CD4-positive, alpha-beta T cell (primary cell): ENCODE measurements at places on chromosomes 7 and 10. TPM values are rescaled to one million over a fixed set of nuclear protein-coding genes. Genes with fewer than 3 reads are reported as not detected.

DNA sequence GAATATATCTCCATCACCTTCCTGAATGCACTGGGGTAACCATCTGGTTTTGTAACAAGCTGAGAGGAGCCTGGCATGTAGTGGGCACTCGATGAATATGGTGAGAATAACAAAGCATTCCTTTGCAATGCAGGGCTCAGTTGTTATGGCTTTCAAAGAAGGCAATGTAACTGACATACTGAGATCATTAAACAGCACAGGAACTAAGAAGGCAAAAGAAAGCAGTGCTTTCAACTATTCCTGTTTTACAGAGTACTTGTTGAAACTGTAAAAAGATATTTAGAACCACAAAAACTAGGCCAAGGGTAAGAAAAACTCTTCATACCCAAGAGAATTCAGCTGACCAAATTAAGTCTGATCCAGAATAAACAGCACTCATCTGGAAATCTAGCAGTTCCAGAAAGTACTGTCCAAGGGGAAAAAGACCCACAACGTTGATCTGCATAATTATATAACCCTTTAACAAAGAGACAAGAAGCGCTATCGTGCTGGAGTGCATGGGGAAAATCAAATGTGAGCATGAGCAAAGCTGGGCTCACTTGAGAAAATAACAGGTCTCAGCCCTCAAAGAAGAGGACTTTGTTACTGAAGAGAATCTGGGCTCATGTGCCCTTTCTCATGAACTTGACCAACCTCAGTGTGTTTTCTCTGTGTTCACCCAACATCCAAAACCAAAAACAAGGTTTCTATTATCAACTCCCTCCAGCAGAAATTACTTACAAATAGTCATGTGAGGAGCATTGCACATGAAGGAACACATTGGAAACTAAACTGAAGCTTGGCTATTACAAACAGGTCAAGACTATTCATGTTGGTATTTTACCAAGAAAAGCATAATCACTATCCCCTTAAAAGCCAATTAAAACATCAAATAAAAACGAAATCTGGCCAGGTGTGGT, 116.2 kb downstream of the AVL9 start:
- no peak overlapping the region for H3K27ac ChIP-seq
- H3K27me3 ChIP-seq = no peaks in the 10 kb centered on the region
- H3K4me1 ChIP-seq = no peaks in the 10 kb centered on the region
- H3K4me3 ChIP-seq = no peak overlapping the region

- H3K4me3 ChIP-seq = no peak overlapping the region
- no peaks in the 10 kb centered on the region for H3K36me3 ChIP-seq
- no peaks in the 10 kb centered on the region for H3K27me3 ChIP-seq
- H3K27ac ChIP-seq = no peak overlapping the region
- H3K4me1 ChIP-seq = no peaks in the 10 kb centered on the region
Measured at GRCh38 chr10:71072823-71073210, 139.6 kb upstream of the UNC5B start.

DNA sequence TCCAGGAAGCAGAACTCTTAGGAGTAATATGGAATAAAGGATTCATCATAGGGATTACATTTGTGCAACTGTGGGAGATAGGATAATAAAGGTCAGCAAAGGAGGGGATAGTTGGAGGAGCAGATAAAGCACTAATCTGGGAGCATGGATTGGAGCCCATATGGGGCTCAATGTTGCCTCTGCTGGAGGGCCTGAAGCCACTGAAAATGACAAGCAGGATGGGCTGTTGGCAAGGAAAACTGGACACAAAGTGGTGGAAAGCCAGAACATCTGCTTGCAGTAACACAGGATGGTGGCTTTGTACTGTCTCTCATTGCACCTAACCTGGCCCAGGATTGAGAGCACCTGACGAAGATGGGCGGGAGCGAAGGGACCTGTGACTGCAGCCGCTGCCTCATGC, 15.0 kb upstream of the COMMD3 start:
- no peaks in the 10 kb centered on the region for H3K36me3 ChIP-seq
- no peak overlapping the region for H3K27ac ChIP-seq
- H3K4me3 ChIP-seq = no peak overlapping the region
- H3K27me3 ChIP-seq = peaks cover 7% of the 10 kb centered on the region

- no peak overlapping the region for H3K27ac ChIP-seq
- H3K4me3 ChIP-seq = no peak overlapping the region
- H3K27me3 ChIP-seq = no peaks in the 10 kb centered on the region
- no peaks in the 10 kb centered on the region for H3K36me3 ChIP-seq
- no peak for DNase-seq
Measured at GRCh38 chr7:95642173-95642572, 45.9 kb upstream of the PDK4 start.

DNA sequence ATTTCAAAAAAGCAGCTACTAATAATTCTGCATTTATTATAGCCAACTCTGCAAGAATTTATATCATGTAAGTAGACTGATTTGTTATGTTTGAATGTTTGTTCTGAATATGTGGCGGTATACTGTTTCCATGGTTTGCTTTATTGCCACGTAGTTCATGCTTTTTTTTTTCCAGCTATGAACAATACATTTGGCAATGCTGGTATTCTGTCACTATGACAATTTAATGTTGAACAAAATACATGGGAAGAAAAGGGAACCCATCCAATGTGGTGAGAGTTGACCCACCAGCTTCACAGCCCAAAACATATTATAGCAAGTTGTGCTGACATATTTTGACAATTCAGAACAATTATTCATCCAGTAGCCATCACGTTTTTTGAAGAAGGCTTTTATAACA, 145.6 kb downstream of the CCDC71L start:
- H3K27ac ChIP-seq = no peak overlapping the region
- H3K4me3 ChIP-seq = no peak overlapping the region
- peaks cover 20% of the 10 kb centered on the region for H3K27me3 ChIP-seq
- no peak for DNase-seq
- no peaks in the 10 kb centered on the region for H3K4me1 ChIP-seq

DNA sequence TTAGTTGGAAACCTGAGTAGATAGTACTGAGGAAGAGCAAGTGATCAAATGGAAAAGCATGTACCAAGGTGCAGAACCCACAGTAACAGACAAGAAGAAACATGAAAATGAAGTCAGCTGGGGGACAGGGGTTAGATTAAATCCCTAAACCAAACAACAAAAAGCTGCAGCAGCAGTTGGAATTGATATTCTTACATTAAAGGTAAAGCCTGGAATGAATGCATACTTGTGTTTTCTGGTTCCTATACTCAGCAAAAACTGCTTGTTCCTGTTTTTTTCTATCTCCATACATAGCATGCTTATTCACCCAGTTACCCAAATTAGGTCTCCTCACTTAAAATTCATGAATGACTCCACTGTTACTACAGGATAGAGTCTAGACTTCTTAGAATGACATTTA, 92.4 kb downstream of the TPST1 start:
- H3K36me3 ChIP-seq = no peaks in the 10 kb centered on the region
- DNase-seq = no peak
- H3K27me3 ChIP-seq = no peaks in the 10 kb centered on the region
- H3K27ac ChIP-seq = no peak overlapping the region
- no peak overlapping the region for H3K4me3 ChIP-seq
- H3K4me1 ChIP-seq = no peaks in the 10 kb centered on the region

DNA sequence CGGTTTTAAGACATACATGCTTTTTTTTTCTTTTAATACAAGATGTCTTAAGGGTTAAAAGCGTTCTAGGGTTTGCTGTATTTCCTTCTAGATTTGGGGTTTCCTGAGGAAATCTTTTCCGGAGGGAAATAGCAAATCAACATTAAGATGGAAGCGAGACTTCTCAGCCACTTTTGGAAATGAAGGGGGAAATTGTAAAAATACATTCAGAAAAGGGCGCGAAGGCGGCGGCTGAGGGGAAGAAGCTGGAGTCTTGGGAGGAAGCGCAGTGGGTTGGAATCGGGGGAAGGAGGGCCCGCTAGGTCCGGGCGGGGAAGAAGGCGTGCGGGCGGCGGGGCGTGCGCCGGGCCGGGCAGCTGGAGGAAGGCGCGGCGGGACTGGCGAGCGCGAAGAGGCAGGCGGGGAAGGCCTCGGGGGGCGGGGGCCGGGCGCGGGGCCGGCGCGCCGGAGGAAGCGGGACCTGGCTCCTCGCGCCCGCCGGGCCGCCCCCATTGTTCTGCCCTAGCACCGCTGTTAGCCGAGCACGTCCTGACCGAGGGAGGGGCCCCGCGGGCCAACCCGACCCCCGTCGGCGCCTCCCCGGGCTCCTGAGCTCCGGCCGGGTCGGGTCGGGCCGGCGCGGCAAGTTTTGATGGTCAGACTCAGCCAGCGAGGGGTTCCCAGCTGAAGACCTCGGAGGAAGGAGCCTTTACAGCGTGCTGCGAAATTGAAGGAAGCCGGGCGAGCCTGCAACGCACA, 1.5 kb upstream of the SKIDA1 start:
- H3K36me3 ChIP-seq = no peaks in the 10 kb centered on the region
- H3K27ac ChIP-seq = peak overlapping the region; percentile 50
- H3K4me3 ChIP-seq = peak overlapping the region; percentile 80
- peaks cover 25% of the 10 kb centered on the region for H3K4me1 ChIP-seq
- H3K27me3 ChIP-seq = no peaks in the 10 kb centered on the region
- DNase-seq = peak; percentile 69

- H3K4me1 ChIP-seq = no peaks in the 10 kb centered on the region
- no peak for DNase-seq
- no peak overlapping the region for H3K27ac ChIP-seq
- H3K36me3 ChIP-seq = no peaks in the 10 kb centered on the region
- H3K27me3 ChIP-seq = no peaks in the 10 kb centered on the region
- H3K4me3 ChIP-seq = no peak overlapping the region
Measured at GRCh38 chr10:34966451-34966850, 123.7 kb downstream of the CUL2 start.

The SLC26A5 gene
- total RNA-seq = not detected

The AKR1D1 gene
- not detected for total RNA-seq

The KNDC1 gene
- total RNA-seq = not detected

The ASZ1 gene
- total RNA-seq = not detected

The CEP55 gene
- 0.16 TPM for total RNA-seq

The SYNPO2L gene
- total RNA-seq = not detected
